ENCODE measurements at places on chromosomes 12 and 14.

- DNase-seq: no peak
Measured at GRCh38 chr12:89327486-89328094, 24.7 kb downstream of the DUSP6 start.

DNA sequence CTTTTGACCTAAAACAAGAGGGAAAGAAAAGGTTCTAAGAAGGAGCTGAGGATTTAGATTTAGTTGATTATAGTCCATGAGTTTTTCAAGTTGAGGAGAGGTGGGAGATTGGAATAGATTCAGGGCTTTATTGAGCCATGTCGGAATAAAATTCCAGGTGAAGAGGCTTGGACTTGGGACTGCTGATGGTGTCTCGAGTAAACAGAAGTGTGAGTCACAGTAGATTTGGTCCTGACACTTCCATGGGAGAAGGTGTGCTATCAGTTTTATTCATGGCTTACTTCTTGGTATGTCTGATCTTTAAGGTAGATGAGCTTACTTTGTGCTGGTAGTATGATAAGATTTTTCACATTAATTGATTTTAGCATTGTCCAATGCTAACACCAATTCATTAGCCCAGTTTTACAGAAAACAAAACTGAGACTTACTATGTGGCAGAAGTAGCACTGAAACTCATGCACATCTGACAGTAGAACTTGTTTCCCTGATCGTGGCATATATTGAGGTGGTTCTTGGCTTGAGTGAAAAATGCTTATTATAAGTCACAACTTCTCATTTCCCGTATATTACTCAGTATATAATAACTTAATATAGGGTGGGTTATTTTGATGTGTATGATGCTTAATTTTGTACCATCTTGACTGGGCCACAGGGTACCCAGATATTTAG, 172.4 kb upstream of the IGF1 start:
- no peak for DNase-seq

GRCh38 chr14:55332654-55333570, 61.7 kb downstream of the FBXO34 start:
- DNase-seq: no peak

DNA sequence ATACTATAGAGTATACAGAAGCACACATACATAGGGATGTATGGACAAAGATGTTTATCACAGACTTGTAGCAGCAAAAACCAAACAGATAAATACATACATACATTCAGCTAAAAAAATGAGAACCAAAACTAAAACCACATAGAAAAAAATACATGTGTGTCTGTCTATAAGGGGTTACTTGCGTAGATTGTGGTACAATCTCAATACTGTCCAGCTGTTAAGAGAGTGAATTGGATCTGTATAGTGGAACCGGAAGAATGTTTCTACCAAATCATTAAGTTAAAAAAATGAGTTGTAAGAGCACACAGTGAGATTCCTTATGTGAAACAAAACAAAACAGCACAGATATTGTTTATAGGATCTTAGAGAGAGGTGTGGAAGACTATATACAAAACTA, 44.2 kb upstream of the DCD start:
- DNase-seq: no peak

- no peak for DNase-seq
Measured at GRCh38 chr14:72535485-72535884, 358.4 kb downstream of the DPF3 start.

Measured in iPS DF 6.9 (cell line).